ENCODE measurements at places on chromosomes 12 and 14.

- no peak for DNase-seq
These were observed 50.6 kb upstream of the ANO6 start for GRCh38 chr12:45165284-45165683.

- no peak for DNase-seq
These were observed 113.3 kb downstream of the BCL11B start for GRCh38 chr14:99158646-99159165.

GRCh38 chr14:99945732-99946651 is 119.2 kb upstream of the EVL start:
- no peak for DNase-seq

DNA sequence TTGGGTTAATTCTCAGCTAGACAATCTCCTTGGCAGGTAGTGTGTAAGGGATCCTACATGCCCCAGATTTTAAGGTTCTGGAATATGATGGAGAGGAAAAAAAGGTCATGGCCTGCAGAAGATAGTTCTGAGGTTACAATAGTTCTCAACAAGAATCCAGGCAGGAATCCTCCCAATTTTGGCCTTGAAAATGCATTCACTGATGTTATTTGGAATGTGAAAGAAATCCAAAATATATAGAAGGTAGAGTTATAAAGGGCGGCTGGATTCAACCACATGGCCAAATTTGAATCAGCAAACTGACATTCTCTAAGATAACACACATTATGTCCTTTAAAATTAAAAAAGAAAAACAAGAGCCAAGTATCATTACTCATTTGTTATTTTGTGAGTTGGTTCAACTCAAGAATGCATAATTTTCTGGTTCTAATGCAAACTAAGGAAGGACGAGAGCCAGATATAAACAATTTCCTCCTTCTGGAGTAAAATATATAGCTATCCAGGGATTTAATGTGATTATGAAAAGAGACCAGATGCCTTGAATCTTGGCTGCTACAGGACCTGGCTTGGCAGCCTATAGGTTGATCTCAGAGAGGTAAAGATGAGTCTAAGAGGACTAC is 177.0 kb upstream of the G2E3 start:
- DNase-seq = no peak

DNA sequence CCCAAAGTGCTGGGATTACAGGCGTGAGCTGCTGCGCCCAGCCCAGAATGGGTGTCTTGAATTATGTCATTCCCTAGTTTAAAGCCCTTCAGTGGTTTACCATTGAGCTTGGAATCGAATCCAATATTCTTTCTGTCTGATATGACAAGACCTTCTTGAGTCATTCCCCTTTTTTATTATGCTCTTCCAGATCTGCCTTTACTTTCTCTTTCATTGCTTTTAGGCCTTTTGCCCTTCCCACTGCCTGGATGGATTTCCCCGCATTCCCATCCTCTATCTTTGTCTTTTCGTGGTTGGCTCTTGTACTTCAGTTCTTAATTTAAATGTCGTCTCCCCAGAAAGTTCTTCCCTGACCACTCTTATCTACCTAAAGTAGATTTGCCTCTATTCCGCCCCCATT is 1.6 kb downstream of the TRAFD1 start:
- no peak for DNase-seq

GRCh38 chr12:53324113-53324778 is 2.8 kb upstream of the AAAS start:
- no peak for DNase-seq

DNA sequence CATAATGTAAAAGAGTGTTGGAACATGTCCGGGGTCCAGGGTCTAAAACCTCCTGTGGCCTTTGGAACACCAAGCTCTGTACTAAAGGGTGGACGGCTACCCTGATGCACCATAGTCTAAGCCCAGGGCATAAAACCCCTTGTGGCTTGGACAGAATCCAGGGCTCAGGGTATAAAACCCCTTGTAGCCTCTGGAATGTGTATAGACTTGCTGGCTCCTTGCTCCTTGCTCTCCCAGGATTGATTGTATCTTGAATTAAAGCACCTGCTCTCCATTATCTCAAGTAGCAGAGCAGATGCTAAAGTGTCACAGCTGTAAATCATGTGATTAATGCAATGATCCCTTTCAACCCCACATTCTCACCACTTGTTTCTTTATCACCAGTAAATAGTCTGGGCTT is 556.5 kb downstream of the LRFN5 start:
- no peak for DNase-seq

DNA sequence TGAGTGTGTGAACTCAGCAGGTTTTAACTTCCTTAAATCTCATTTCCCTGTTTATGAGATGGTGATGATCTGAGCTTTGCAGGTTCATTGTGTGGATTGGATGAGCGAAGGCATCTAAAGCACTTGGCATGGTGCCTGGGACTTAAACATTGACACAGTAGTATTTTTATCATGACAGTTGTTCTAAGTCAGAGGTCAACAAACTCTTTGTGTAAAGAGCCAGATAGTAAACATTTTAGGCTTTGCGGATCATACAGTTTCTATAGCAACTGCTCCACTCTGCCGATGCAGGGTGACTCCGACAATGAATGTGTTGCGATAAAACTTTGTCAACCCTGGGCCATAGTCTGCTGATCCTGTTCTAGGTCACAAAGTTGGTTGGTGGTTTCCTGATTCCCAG is 25.2 kb downstream of the SLC24A4 start:
- DNase-seq = no peak

DNA sequence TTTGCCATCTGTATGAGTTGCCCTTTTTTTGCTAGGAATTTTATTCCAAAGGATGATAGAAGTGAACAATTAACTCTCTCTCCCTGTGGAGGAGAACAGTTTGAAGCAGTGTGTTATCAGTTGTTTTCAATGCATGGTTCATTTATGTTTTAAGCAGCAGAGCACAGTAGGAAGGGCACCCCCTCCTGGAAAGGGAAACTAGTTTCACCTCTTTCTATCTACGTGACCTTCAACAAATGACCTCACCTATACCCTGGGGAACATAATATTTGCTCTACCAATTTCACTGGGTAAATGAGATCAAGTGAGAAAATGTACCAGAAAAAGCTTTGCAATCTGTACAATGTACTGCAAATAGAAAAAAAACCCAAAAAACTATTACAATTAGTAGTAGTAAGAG is 5.4 kb upstream of the DCP1B start:
- DNase-seq = no peak

- no peak for DNase-seq
These were observed 15.8 kb upstream of the PPP4R4 start for GRCh38 chr14:94158239-94158883.

- DNase-seq = no peak
These were observed 28.8 kb upstream of the CLMN start for GRCh38 chr14:95348395-95349080.

DNA sequence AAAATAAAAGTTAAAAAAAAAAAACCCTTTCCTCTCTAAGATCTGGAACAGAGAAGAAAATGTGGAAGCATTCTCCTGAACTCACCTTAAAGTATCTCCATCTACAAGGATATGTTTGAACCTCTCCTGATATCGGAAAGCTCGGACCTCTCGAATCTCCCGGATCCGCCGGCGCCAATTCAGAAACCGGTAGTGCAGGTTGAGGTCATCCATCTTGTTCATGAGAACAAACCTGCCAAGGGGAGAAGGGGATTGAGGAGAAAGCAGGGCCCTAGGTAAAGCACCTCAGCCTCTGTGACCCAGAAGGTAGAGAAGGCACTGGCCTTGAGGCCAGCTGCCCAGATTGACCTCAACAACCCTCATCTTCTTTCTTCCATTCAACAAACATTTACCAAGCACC is 2.2 kb downstream of the SPRYD3 start:
- no peak for DNase-seq

- no peak for DNase-seq
These were observed 770 bp downstream of the ABHD4 start for GRCh38 chr14:22598896-22599244.

- no peak for DNase-seq
These were observed 19.2 kb upstream of the PPP2R5E start for GRCh38 chr14:63562405-63562804.

DNA sequence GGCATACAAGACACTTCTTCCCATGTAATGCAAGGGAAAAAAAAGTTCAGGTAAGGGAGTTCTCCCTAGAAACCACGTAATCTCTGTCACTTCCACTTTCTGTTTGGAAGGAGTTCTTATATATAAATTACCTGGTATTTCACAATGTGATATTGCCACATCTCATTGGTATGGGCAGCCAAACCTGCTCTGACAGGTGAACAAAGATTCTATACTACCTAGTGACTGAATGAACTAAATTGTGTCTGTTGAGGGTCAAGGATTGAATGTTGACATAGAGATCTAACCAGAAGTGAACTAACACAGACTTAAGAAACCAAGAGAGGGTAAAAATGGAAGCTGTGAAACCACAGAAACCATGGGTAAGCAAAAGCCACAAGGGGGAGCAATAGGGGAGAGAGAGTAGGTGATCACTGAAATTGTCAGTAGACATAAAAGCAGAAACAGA is 161.3 kb downstream of the RPL10L start:
- no peak for DNase-seq

DNA sequence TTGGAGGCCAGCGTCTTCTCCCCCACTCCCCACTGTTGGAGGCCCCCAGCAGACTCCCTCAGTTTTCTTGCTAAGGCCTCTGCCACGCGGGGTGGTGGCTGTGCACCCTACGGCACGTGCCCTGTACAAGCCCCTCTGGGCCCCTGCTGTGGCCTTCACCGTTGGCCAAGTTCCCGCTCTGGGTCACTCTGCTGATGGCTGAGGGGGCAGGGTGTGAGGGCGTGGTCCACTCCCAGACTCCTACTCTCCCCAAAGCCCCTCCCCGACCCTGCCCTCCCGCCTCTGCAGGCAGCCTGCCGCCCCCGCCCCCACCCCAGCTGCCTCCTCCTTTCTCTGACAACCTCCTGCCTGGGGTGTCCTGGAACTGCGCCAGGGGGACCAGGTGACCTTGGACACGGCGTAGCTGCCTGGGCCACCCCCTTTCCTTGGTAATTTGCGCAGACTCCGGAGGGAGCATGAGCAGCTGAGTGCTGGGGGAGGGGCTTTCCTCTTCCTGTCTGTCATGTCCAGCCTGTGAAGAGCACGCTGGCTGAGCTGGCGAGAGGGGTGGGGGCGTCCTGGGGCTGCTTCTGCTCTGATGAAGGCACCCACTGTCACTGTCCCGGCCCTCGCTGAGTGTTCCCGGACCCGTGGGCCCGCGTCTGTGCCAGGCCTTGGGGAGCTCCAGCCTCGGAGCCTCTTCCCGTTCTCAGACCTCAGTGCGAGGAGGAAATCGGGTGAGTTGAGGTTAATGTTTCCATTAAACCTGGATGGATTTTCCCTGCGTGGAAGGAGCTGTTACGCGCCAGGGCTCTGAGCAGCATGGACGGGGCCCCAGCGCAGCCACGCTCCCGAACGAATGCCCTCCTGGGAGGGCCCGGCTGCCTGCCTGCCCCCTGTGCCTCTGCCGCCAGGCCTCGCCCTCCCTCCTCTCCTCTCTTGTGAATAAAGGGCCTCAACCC is 85.0 kb downstream of the KIF26A start:
- no peak for DNase-seq

DNA sequence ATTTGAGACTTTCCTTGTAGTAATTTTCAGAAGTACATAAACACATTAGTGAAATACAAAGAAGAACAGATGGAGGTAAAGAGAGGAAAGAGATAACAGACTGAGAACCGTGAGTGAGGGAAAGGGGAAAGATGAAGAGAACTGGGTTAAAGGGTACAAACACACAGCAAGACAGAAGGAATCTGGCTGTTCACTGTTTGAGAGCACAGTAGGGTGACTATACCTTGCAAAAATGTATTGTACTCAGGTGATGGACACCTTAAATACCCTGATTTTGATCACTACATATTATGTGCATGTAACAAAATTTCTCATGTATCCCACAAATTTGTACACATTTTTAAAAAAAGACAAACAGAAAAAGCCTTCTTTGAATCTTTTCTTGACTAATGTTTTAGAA is 2.7 kb upstream of the TRHDE start:
- no peak for DNase-seq

DNA sequence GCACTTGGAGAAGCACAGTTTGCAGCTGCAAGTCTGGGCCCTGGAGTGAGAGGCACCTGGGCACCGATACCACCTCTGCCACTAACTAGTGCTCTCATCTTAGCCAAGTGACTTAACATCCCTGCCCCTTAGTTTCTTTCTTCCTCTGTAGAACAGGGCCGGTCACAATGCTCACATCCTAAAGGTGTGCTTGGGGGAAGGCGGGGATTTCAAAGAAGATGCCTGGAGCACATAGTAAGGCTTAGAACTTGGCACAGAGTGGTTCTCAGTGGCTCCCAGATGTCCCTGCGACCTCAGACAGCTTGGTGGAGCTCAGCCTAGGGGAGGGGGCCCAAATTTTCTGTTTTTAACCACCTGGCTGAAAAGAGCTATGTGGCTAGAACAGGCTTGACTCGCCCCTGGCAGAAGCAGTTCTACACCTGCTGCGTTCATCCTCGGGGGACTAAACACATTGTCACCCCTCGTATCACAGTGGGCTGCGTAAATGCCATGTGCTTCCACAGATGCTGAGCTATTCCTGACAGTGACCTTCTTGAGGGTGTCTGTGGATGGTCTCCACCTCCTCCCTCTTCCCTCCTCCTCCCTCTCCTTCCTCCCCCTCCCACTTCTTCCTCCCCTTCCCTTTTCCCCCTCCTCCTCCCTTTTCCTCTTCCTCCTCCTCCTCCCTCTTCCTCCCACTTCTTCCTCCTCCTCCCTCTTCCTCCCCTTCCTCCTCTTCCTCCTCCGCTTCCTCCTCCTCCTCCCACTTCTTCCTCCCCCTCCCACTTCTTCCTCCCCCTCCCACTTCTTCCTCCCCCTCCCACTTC is 112.1 kb downstream of the PHETA1 start:
- DNase-seq = no peak

- no peak for DNase-seq
These were observed 183.2 kb downstream of the TMEM117 start for GRCh38 chr12:44019118-44019517.

DNA sequence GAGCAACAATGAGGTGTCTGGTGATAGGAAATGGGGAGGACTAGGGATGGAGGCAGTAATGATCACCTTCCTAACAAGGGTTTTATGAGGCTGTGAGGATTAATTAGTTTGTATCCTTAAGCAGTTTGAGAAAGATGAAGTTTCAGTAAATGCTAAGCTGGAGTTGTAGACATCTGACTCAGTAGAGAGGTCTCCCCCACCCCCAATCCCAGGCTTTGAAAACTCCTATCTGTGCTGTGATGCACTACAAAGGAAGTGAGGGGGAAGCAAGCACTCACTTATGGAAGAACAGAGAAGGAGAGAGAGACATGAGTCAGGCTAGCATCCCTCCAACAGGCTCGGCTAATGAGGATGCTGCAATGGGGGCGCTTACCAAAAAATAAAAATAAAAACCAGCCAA is 5.5 kb upstream of the BCL11B start:
- no peak for DNase-seq

GRCh38 chr14:50813544-50813863 is 17.5 kb downstream of the NIN start:
- DNase-seq = no peak

GRCh38 chr12:117507548-117507947 is 146.1 kb upstream of the NOS1 start:
- no peak for DNase-seq

DNA sequence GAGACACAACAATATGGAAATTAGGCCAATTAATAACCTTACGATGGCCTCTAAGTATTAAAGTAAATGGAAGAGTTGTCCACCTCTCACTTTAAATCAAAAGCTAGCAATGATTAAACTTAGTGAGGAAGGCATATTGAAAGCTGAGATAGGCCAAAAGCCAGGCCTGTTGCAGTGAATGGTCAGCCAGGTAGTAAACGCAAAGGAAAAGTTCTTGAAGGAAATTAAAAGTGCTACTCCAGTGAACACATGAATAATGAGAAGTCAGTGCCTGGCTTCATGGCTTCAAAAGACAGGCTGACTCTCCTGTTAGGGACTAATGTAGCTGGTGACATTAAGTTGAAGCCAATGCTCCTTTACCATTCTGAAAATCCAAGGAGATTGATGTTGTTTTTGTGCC is 135.3 kb downstream of the NDUFA12 start:
- no peak for DNase-seq

- DNase-seq = no peak
These were observed 158.0 kb downstream of the KCNK10 start for GRCh38 chr14:88164906-88165534.
